ENCODE measurements at places on chromosomes 12 and 14. TPM values are rescaled to one million over a fixed set of nuclear protein-coding genes. Genes with fewer than 3 reads are reported as not detected.

PLA2G1B gene
- total RNA-seq, result not detected

MGP gene
- total RNA-seq, result 114 TPM

DNA sequence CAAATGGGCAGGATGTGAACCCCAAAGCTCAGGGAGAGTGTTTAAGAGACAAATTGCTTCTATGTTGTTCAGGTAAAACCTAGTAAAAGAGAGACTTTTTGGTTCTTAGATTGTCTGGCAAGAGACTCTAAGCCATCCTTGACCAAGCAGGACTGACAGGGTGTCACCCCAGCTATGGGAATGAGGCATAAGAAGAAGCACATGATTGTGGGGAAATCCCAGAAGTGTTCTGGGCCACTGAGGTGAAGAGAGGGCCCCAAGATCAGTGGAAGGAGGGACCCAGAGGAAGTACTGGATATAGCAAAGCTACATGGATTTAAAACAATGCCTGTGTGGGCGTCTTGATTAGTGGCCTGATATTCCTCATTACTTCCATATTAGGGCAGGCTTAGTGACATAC lies 99.0 kb downstream of the SAMD4A start:
- no peaks in the 10 kb centered on the region for H3K27me3 ChIP-seq
- no peak overlapping the region for H3K4me3 ChIP-seq
- no peak overlapping the region for H3K27ac ChIP-seq

PLCZ1 gene
- total RNA-seq, result not detected

- H3K27ac ChIP-seq, result peak overlapping the region; percentile 78
- DNase-seq, result peak; percentile 92
- H3K4me1 ChIP-seq, result no peaks in the 10 kb centered on the region
- H3K36me3 ChIP-seq, result no peaks in the 10 kb centered on the region
- peak overlapping the region; percentile 28 for H3K4me3 ChIP-seq
Measured at GRCh38 chr14:61568572-61569011, 126.7 kb upstream of the HIF1A start.

AREL1 gene
- 95.6 TPM for total RNA-seq

GRCh38 chr12:109016978-109017377 lies 3.9 kb downstream of the SVOP start:
- no peaks in the 10 kb centered on the region for H3K36me3 ChIP-seq
- H3K27me3 ChIP-seq, result no peaks in the 10 kb centered on the region
- H3K4me1 ChIP-seq, result no peaks in the 10 kb centered on the region
- no peak overlapping the region for H3K27ac ChIP-seq
- no peak for DNase-seq

DNA sequence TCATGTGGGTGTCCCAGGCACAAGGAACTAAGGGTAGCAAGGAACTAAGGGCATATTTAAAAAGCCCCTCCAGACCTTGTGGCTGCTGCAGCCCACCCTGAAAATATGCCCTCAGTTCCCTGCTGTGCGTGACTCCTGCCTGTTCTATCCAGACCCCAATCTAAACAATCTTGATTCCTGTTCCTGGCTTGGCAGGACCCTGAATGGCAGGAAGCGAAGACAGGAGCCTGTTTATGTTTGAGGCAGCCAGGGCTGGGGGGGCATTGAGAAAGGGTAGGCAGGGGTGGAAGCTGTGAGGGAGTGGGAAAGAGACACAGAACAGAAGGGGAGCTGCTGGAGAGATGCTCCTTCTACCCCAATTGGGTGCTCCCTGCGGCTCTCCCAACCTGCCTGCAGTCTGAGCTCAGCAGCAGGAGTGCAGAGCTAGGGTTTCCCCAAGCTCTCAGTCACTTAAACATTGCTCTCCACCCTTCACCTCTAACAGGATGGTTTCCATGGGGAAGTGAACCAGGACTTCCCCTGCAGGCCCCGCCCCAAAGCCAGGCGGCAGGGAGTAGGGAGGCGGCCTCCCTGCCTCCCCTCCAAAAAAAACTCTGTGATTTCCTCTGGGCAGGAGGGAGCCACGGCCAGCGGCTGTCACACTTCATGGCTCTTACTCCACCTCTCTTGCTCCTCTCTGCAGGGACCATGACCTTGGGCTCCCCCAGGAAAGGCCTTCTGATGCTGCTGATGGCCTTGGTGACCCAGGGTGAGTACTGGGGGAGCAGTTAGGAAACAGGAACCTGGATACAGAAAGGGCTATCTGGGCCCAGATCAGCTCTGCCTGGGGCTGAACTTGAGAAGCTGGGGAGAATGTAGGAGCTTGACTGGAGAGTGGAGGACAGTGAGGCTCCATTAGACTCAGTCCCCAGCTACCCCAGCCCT lies 4.7 kb downstream of the ACVRL1 start:
- DNase-seq, result peak; percentile 51
- H3K4me3 ChIP-seq, result no peak overlapping the region
- H3K27me3 ChIP-seq, result no peaks in the 10 kb centered on the region

DNA sequence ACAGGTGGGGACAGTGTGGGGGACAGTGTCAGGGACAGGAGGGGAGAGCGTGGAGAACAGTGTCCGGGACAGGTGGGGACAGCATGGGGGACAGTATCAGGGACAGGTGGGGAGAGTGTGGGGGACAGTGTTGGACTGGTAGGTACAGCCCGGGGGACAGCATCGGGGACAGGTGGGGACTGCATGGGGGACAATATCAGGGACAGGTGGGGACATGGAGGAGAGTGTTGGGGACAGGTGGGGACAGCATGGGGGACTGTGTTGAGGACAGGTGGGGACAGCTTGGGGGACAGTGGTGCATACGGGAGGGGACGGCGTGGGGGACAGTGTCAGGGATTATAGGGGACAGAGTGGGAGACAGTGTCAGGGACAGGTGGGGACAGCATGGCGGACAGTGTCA lies 212.3 kb downstream of the TMEM121 start:
- H3K27me3 ChIP-seq, result no peaks in the 10 kb centered on the region
- H3K4me3 ChIP-seq, result no peak overlapping the region
- no peak overlapping the region for H3K27ac ChIP-seq
- no peaks in the 10 kb centered on the region for H3K4me1 ChIP-seq
- H3K36me3 ChIP-seq, result no peaks in the 10 kb centered on the region

GRCh38 chr14:36005670-36006069 lies 170.9 kb downstream of the PTCSC3 start:
- H3K36me3 ChIP-seq, result no peaks in the 10 kb centered on the region
- H3K27ac ChIP-seq, result no peak overlapping the region
- no peak for DNase-seq

DNA sequence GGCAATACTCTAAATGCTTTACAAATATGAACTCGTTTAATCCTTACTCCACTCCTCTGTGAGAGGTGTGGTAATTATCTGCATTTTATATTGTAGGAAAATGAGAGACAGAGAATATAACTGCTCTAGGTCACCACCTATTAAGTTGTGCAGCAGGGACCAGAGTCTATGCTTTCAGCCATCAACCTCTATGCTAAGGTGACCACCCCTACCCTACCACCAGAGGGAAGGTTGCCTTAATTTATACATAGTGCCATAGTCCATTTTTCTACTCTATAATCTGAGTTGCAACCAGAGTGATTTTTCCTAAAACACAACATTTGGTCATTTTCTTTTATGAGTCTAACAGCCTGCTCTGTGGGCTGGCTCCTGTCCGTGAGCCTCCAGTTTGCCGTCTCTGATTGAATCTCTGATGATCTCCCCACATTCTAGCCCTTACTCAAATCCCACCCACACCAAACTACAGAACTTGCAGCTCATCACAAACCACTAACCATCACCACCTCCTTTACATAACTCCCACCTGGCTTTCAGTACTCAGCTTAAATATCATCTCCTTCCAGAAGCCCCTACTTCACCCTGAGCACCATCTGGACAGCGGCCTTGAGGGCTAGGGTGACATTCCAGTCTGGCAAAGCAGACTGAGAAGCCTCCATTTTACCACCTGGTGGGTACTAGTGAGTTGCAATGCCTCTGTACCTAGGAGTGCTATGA lies 126.6 kb downstream of the PPM1H start:
- DNase-seq, result no peak
- no peaks in the 10 kb centered on the region for H3K27me3 ChIP-seq
- H3K27ac ChIP-seq, result no peak overlapping the region
- no peaks in the 10 kb centered on the region for H3K36me3 ChIP-seq

DNA sequence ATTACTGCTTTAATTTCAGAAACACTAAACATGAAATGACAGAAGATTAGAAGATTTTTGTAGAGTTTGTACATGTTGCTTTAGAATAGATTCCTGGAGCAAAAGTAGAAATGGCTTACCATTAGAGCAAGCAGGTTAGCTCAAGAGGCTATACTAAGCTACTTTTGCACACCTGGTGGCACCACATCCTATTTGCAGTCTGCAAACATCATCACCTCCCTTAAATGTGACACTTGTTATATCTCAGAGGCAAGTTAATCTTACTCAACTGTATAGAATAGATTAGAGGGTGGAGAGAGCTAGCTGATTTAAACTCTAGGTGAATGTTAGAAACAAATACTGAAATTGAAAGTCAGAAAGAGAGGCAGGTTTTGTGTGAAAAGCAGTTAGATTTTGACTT lies 30.7 kb upstream of the OR4E1 start:
- H3K4me1 ChIP-seq, result no peaks in the 10 kb centered on the region
- H3K4me3 ChIP-seq, result no peak overlapping the region
- H3K27ac ChIP-seq, result no peak overlapping the region
- no peak for DNase-seq
- no peaks in the 10 kb centered on the region for H3K27me3 ChIP-seq

C12orf54 gene
- not detected for total RNA-seq

TMEM52B gene
- total RNA-seq, result not detected

GRCh38 chr14:80446356-80446755 lies 235.1 kb upstream of the DIO2 start:
- no peaks in the 10 kb centered on the region for H3K27me3 ChIP-seq
- DNase-seq, result no peak
- H3K4me1 ChIP-seq, result no peaks in the 10 kb centered on the region
- H3K4me3 ChIP-seq, result no peak overlapping the region

FUT8 gene
- total RNA-seq, result 60.1 TPM

DNA sequence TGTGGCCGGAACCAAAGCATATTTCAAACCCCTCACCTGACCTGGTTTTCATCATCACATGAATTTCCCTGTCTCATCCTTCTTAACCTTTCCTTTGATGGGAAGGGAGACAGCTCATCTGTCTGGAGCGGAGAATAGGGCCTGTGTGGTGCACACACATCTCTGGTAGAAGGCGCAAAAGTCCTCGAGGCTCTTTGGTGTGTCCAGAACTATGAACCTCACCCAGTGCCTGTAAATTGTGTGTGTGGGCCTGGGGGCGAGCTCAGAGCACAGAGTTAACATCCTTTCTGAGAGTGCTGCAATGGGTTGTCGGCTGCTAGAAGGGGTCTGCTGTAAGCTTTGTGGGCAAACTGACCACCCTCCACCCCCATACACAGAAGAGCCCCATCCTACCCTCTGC lies 749 bp downstream of the GALNT6 start:
- H3K4me1 ChIP-seq, result no peaks in the 10 kb centered on the region
- H3K27me3 ChIP-seq, result peaks cover 7% of the 10 kb centered on the region
- H3K27ac ChIP-seq, result peak overlapping the region; percentile 85

All from Peyer's patch (tissue), 4 donors.